Hematopoietic multipotent progenitor cell treated with erythropoietin and hydrocortisone succinate and interleukin-3 and kit ligand, for 8 days (in vitro differentiated cells): ENCODE measurements at places on chromosomes 1 and 21.

- DNase-seq = no peak
Observed at GRCh38 chr21:43697758-43698643, 20.9 kb upstream of the PDXK start.

- DNase-seq = no peak
Observed at GRCh38 chr1:185434721-185435120, 117.7 kb upstream of the IVNS1ABP start.

DNA sequence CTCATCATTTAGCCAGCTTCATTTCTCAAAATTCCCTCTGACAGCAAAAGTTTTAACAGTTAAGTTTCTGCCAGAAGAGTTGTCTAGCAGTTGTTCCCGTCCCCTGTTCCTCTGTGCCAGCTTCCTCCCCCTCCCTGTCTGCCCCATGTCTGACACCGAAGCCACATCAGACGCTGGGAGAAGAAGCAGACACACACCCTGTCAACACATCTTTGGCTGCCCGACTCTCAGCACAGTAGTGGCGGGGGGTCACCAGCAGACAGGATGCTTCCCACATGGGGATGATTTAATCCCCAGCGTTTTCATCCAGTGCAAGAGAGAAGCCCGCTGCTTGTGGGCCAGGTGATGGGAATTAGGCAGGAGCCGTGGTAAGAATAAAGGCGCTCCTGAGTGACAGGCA lies 379.4 kb upstream of the RUNX1 start:
- no peak for DNase-seq

DNA sequence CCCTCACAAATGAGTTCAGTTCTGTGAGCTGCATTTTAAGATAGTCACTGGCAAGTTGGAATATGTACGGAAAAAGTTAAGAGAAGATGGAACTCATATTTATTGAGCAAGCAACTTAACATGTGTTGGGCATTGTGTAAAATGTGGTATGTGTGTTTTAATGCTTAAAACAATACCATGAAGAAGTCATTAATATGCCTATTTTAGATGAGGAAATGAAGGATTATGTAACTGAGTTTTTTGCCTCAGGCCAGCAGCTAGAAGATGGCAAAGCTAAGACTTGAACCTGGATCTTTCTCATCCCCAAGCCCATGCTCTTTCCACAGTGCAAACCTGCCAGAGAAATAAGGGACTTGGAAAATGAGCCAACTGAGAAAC lies 48.9 kb downstream of the SPATA46 start:
- DNase-seq = no peak

DNA sequence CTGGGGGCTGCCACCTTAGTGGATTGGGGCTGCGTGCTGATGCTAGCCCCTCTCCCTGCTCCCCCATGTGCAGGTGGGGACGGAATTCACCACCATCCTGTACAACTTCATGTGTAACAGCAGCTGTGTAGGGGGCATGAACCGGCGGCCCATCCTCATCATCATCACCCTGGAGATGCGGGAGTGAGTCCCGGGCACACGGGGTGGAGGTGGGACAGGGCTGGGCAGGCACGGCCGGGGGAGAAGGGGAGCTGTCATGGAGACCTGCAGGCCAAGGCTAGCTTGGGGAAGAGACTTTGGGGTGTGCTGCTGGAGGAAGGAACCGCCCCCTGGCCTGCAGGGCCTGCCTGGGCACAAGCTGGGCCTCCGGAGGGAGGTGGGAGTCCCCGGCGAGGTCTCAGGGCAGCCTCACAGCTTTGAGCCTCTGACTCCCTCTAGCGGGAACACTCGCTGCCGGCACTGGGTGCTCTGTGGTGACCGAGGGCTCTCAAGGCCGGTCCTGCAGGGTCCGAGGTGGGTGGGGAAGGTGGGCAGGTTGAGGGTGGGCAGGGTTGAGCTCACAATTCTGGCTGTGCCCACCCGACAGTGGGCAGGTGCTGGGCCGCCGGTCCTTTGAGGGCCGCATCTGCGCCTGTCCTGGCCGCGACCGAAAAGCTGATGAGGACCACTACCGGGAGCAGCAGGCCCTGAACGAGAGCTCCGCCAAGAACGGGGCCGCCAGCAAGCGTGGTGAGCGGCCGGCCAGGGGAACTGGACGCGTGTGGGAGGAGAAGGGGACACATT lies 25.0 kb upstream of the CCDC27 start:
- peak; percentile 42 for DNase-seq

GRCh38 chr1:173112129-173112528 lies 61.4 kb upstream of the TNFSF18 start:
- DNase-seq = no peak

- no peak for DNase-seq
Observed at GRCh38 chr1:201656311-201657032, 117.5 kb downstream of the NAV1 start.

DNA sequence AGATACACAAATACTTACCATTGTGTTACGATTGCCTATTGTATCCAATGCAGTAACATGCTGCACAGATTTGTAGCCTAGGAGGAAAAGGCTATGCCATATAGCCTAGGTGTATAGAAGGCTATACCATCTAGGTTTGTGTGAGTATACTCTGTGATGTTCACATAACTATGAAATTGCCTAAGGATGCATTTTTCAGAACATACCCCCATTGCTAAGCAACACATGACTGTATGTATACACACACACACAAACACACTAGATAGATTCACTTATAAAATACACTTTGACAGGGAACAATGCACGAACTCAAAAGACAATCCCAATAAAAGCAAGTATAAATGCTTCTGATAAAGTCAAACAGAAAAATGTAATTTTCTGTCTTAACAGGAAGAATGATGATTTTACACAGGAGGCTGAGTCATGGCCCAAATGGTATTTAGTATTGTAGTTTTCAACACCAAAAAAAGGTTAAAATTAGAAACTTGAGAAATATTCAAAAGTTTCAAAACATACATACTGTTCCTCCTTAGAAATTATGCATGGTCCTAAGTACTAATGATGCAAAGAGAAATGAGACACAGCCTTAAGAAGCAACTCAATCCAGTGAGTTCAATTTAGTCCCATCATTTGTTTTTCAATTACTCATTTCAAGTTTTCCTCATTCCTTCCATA lies 12.2 kb downstream of the FH start:
- DNase-seq = no peak

DNA sequence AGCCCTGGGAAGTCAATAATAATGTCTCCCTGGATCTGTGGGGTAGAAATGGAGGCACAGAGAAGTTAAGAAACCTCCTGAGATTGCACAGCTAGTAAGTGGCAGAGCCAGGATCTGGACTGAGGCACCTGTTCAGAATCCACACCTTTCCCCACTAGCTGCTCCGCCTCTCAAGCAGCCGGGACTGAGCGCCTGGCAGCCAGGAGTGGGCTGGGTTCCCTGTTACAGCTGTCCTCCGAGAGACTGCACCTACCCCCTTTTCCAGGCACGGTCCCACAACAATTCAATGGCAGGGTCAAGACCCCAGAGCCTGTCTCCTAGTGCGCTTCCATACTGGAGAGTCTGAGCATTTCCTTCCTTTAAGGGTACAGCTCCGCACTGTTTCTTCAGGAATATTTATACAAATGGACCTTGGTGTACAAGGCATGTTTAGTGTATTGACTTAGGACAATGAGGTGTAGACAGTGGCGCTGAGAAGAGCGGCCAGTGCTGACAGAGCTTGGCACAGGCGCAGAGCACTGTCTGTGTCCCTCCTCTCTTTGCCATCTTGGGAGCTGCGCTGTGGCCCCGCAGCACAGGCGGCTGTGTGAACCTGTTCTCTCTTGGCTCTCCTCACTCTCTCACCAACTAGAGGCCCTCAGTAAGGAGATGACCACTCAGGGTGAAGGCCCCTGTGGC lies 24.4 kb downstream of the GRHL3 start:
- DNase-seq = no peak
